ENCODE measurements at places on chromosomes 2 and 18. TPM values are rescaled to one million over a fixed set of nuclear protein-coding genes. Genes with fewer than 3 reads are reported as not detected.

- DNase-seq, result no peak
These were observed 65.0 kb upstream of the LRATD1 start for GRCh38 chr2:14567561-14567960.

GRCh38 chr2:64688909-64689308 lies 35.2 kb upstream of the SERTAD2 start:
- no peak for DNase-seq

Gene CEBPZOS
- 66.6 TPM for total RNA-seq

Gene ARHGAP28
- 0.58 TPM for total RNA-seq

Gene C2orf66
- total RNA-seq, result not detected

Gene C1QL2
- not detected for total RNA-seq

GRCh38 chr18:62539284-62540165 lies 16.7 kb downstream of the ZCCHC2 start:
- no peak for DNase-seq

GRCh38 chr2:150585221-150585971 lies 97.9 kb upstream of the RND3 start:
- no peak for DNase-seq

GRCh38 chr18:49183921-49184320 lies 233.2 kb upstream of the SMAD7 start:
- peak; percentile 43 for DNase-seq

Gene NOSTRIN
- not detected for total RNA-seq

DNA sequence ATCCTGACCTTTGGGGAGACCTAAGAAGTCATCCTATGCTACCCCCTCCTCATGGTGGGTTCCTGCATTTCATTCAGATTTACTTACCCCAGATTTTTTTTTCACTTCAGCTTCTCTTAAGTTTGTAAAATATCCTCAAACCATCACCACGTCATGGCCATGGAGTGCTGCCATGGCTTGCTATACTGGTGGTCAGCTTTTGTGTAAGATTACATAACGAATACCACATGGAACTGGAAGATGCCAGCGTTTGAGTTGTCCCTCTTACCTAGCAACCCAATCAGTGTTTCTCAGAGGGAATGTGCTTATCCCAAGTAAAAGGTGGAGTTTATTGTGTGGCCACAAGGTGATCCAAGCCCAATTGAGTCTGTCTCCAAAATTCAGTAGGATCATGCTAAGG lies 148.6 kb upstream of the ALPP start:
- DNase-seq, result no peak
